Stimulated activated CD4-positive, alpha-beta T cell treated with anti-CD3 and anti-CD28 coated beads, Interleukin-1b, Interleukin-23, amount 100 ng/mL, for 48 hours (primary cell): ENCODE measurements at places on chromosomes 1 and 21.
A peak's percentile ranks its signal among the peaks of the same experiment; 100 is the strongest.

- no peak for DNase-seq
These were observed 13.2 kb upstream of the SLC2A1 start for GRCh38 chr1:42971841-42972291.

DNA sequence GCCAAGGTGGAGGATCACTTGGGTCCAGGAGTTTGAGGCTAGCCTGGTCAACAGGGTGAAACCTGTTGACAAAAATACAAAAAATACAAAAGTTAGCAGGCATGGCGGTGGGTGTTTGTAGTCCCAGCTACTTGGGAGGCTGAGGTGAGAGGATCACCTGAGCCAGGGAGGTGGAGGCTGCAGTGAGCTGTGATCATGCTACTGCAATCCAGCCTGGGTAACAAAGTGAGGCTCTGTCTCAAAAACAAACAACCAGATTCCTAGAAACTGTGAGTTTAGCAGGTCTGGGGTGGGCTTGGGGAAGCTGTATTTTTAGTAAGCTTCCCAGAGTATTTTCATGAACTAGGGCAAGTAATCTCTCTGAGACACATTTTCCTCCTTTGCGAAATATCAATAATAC, 5.2 kb upstream of the MYOM3 start:
- DNase-seq = no peak

GRCh38 chr1:234571702-234572101, 38.3 kb downstream of the IRF2BP2 start:
- DNase-seq = no peak

DNA sequence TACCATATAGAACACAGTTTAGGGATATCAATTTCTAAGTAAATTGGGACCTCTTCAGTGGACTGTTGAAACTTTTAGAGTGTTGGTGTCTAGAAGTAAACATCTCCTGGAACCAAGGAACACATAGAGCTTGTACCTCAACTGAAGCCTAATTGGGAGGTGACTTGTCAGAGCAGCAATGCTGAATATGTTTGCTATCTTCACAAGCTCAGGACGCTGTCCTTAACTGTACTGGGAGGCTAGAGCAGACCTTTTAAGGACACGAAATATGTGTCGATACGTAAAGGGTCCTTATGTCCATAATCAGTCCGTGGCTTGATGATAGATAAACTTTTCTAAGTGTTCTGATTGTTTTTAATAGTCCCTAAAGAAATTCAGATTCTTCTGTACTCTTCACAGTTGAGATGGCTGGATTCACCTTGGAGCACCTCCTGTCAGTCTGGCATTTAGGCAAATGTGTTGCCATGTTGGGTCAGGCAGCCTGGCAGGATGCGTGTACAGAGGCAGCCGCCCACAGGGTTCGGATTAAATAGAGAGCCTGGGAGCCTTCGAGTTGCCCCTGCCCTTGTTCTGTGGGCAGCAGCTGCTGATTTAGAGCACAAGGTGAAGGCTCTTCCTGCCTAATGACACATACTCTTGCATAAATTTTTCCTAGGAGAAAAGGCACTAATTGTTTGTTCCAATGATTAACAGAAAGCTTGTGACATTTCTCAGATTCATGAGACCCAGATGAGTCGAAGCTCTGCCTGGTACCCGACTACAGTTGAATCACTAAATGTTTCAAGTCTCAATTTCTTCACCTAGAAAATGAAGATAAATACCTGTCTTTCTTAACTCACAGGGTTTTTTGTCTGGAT, 3.6 kb downstream of the ACTN2 start:
- no peak for DNase-seq

DNA sequence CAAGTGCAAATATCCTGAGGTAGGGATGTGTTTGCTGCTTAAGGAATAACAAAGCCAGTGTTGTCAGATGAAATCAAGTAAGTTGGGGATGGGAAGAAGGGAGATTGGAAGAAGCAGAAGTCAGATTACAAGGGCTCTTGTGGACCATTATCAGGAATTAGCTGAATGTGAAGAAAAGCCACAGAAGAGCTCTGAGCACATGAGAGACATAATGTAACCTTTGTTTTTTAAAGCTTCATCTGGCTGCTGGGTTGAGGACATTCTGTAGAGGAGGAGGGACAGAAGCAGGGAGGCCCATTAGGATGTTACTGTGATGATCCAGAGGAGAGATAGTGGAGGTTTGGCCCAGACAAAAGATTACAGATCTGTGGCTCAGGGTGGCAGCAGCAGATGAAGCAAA, 111.7 kb downstream of the DUSP10 start:
- no peak for DNase-seq

GRCh38 chr1:4784761-4785160, 130.4 kb downstream of the AJAP1 start:
- DNase-seq = no peak

DNA sequence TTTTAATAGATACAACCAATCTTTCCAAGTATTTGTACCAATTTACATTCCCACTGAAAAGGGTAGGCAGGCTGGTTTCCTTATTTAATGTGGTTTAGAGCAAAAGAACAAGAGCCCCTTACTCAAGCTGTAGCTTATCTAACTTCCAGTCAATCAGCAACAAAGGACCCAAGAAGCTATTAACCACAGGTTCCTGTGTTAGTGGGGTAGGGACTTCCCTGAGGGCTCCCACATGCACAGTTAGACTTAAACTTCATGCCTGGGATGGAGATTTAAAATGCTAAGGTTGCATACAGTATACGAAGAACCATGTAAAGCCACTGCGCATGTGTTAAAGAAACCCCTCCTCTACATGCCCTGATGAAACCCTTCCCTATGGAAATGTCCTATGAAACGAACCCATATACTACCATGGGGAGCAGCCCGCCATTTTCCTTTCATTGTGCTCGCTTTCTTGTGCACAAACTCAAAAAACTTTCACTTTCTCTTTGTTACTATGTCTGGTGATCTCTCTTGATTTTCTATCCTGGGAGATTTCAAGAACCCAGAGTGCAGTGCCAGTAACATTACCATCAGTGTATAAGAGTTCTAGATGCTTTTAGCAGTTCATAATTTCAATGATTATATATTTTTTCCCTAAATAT, 23.3 kb upstream of the ST6GALNAC5 start:
- DNase-seq = no peak

DNA sequence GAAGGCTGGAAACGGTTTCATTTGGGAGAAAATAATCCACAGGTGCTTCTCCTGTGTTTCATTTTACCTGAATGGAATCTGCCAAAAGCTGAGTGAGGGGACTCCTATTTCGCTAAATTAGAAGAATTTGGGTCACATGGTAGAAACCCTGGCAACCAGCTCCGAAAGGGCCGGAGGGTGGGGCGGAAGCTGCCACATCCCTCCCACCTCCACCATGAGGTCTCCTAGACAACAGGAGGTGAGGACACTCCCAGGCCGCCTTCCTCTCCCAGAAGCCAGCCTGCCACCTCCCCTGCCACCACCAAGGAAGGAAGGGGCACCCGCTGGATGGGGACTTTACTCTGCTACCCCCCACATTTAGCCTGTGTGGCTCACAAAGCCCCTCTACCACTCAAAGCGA, 199.9 kb upstream of the ZC3H12A start:
- no peak for DNase-seq

- DNase-seq = no peak
These were observed 887 bp downstream of the HES2 start for GRCh38 chr1:6418668-6419396.

- DNase-seq = no peak
These were observed 439.9 kb downstream of the DISC1 start for GRCh38 chr1:232066521-232066920.

- DNase-seq = no peak
These were observed 20.0 kb downstream of the CITED4 start for GRCh38 chr1:40842207-40842606.

GRCh38 chr1:25187077-25187476, 45.2 kb downstream of the SYF2 start:
- DNase-seq = no peak

GRCh38 chr1:70033266-70033873, 172.0 kb downstream of the LRRC40 start:
- DNase-seq = no peak

DNA sequence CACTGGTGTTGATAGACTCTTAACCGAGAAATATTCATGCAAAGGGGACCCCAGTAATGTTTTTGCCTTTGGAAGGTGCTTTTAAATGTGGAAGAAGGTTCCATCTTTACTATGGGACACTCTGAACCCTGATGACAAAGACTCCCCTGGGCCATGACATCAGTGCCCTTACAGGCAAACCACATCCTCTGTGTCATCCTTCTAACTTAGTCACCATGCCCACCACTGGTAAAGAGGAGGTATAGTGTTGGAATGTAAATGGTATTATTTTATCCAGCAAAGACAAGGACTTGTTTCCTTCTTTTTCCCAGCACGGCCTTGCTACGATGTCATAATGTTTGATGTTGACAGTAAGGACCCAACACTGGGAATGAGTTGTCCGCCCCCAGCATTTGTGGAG, 12.6 kb downstream of the METTL13 start:
- DNase-seq = peak; percentile 71

- no peak for DNase-seq
These were observed 38.5 kb upstream of the USP1 start for GRCh38 chr1:62398377-62398776.

- DNase-seq = no peak
These were observed 19.1 kb upstream of the NRDC start for GRCh38 chr1:51897699-51898031.

GRCh38 chr1:20486457-20487235, 636 bp upstream of the CAMK2N1 start:
- DNase-seq = no peak

- no peak for DNase-seq
These were observed 10.8 kb downstream of the MCL1 start for GRCh38 chr1:150568594-150568966.

- no peak for DNase-seq
These were observed 5.3 kb upstream of the EVA1B start for GRCh38 chr1:36328713-36329112.

DNA sequence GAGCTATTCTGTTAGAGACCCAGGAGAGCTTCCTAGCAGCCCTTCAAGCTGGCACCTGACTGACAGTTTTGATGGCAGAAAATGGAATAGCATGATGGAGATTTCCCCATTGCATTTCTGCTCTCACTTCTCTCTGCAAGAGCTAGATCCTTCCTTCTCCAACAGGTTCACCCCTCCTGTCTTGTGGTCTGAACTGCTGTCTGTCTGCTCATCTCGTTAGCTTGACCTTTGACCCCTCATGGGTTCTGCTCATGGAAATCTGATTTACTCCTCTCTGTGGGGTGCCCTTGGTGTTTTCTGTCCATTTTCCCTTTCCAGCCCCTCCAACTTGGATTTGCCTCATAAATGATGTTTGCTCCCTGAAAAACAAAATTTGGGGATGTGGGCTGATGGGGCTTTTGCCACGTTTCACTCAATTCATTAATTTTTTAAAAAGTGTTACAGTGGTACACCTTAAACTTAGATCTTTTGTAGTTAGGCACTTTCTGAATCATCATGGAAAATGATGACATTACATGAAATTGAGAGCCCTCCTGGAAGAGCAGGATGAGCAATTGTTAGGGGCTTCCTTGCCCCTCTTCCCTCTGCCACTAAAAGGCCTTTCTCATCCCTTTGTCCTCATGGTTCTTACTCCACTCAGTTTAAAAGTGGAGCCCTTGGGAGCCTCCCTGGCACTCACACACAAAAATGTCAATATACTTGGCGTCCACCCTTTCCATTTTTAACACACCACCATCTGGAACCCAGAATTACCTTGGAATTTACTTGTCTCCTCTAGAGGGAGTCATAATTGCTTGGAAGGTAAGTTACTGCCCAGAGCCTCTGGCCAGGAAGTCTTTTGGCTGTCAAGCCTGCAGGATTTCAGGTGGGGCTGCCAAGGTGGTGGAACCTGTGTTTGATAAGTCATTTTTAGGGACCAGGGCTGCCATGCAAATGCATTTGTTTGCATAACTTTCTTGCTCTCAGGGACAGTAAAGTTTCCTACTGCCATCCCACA, 31.9 kb upstream of the IL19 start:
- no peak for DNase-seq

DNA sequence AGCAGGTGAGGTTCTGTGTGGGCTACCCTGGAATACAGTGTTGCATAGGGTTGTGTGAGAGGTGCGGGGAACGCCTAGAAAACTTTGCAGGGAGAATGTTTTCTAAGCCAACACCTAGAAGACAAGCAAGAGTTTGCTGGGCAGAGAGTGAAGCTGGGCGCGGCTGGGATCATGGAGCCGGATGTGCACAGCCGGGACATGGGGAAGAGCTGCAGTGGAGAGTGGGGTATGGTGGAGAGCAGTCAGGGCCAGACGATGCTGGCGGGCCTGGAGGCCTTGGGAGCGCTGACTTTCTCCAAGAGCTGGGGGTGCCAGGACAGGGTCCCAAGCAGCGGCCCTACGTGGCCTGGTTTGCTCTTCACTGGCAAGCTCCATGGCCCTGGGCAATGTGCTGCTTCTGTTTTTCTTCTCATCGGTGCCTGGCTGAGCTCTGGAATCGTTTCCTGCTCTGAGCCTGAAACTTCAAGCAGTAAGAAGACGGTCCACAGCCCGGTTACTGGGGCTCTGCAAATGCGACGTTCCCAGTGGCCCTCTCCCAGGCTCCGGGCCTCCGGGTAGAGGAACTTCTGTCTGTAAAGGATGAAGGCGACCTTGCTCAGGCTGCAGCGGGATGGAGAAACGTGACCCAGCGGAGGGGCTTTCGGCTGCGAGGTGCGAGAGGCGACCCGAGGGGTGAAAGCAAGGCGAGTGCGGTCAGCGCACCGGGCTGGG, 51.9 kb upstream of the CD34 start:
- DNase-seq = peak; percentile 8

- DNase-seq = no peak
These were observed 8.5 kb downstream of the COLGALT2 start for GRCh38 chr1:184028854-184029623.

DNA sequence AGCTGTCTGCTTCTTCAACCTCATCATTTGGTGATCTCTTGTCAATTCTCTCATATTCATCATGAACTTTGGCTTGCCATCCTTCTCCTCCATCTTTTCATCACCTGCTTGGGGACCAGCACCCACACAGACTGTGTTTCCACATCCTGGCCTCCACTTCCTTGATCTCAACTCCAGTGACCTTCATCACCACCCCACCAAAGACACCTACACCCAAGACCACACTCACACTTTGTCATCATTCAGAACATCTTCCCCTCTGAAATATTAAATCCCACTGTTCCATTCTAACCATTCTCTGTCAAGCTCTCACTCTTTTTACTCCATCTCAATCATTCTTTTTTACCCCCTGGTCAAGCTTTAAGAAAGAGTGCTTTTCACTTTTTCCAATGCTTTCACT, 115.5 kb upstream of the VAV3 start:
- DNase-seq = peak; percentile 28

DNA sequence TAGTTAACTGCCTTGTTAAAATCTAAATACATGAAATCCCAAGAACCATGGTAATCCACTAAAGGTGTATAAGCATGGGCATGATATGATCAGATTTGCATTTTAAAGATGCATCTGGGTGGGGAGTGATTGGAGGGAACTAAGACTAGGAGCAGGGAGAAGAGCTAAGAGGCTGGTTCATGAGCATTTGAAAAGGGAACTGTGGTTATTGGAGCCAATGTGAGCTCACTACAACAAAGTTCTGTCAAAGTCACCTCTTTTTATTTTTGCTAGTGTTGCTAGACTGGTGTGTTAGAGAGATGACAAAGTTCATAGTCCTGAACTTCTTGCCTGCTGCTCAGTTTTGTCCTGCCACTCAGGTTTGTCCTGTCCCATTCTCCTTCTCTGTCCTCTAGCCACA, 67.1 kb upstream of the LRRC8D start:
- DNase-seq = no peak
